ENCODE measurements at places on chromosomes 7 and 10.

DNA sequence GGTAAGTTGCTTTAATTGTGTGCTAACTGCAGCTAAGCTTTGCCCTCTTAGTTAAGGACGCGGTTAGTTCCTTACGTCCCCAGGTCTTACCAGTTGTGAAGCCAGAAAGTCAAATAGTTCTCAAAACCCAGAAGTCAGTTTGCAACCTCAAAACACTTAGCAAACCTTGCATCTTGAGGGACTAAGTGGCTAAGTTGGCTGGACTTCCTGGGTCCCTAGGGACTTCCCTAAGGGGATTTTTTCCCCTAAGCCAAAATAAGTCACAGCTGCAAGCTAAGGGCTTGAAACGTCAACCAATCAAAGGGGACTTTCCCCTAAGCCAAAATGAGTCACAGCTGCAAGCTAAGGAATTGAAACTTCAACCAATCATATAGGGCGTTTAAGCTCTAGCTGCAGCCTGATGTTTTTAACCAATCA is 36.2 kb upstream of the HECW1 start:
- DNase-seq: no peak

GRCh38 chr7:50710441-50711154 is 72.1 kb downstream of the GRB10 start:
- no peak for DNase-seq

DNA sequence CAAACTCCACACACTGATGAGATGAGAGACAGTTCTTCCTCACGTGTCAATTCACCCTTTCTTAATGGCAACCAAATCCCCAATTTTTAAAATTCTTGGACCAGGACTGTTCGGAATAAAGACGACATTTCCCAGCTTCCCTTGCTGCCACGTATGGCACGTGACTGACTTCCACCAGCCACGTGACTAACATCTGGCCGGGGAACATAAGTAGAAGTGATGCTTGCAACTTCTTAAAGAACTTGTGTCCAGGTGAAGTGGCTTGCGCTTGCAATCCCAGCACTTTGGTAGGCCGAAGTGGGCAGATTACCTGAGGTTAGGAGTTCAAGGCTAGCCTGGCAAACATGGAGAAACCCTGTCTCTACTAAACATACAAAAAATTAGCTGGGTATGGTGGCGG is 405.1 kb downstream of the CALN1 start:
- DNase-seq: no peak

DNA sequence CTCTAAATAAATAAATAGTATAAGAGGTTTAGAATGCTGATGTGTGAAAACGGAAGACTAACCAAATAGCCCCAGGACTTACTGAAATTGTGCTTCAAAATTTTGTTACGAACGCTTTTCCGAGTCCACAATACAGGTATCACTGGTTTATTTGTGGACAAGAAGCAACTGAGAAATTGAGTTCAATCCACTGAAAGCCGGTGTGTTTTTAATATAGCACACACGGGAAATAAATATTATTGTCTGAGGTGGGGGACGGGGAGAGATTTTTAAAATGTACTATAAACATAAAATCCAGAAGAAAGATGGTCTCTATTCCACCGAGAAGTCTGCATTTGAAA is 598 bp downstream of the SLC16A12 start:
- DNase-seq: no peak

GRCh38 chr10:73218431-73219191 is 28.4 kb downstream of the DNAJC9 start:
- DNase-seq: no peak

DNA sequence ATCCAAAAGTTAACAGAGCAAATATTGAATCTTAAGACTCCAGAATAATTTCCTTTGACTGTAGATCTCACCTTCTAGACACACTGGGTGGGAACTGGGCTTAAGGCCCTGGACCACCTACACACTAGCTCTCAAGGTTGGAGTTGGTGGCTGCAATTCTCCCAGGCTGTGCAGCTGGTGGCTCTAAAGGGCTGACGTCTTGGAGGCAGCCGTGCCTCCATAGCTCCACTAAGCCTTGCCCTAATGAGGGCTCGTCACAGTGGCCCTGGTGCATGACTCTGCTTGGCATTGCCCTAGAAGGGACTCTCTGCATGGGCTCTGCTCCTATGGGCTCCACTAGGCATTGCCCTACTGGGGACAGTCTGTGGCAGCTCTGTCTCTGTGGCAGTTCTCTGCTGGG is 1005.2 kb downstream of the CCSER2 start:
- no peak for DNase-seq

GRCh38 chr7:4645246-4645645 is 36.8 kb upstream of the FOXK1 start:
- DNase-seq: no peak

DNA sequence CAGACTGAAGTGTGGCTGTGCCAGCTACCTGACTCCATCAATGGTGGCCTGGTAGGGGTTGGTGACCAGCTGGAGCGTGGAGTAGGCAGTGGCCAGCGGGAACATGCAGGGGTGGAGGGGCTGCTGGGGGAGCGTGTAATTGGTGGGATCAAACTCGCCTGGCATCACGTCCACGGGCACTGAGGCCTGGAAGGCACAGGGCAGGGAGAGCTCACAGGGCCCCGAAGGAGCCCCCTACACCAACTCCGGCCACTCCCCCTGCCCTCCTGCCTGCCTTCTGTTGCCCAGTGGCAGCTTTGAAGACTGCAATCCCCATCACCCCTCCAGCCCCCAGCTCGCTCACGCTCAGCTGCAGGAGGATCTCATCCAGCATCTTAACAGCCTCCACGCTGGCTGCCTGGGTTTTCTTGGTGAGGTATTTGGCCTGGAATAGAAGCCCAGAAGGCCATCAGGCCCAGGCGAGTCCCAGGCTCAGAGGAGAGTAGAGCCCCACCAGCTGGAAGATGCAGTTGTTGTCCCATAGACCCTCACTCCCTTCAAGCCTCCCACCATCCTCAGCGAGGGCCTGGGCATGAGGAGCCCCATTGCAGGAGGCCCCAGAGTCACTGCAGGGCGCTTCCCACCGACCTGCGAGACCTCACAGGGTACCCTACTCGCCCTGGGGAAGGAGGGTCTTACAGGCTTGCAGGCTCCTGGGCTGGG is 7.1 kb downstream of the POLD2 start:
- DNase-seq: no peak

- no peak for DNase-seq
Observed at GRCh38 chr10:122290833-122291532, 19.9 kb downstream of the BTBD16 start.

DNA sequence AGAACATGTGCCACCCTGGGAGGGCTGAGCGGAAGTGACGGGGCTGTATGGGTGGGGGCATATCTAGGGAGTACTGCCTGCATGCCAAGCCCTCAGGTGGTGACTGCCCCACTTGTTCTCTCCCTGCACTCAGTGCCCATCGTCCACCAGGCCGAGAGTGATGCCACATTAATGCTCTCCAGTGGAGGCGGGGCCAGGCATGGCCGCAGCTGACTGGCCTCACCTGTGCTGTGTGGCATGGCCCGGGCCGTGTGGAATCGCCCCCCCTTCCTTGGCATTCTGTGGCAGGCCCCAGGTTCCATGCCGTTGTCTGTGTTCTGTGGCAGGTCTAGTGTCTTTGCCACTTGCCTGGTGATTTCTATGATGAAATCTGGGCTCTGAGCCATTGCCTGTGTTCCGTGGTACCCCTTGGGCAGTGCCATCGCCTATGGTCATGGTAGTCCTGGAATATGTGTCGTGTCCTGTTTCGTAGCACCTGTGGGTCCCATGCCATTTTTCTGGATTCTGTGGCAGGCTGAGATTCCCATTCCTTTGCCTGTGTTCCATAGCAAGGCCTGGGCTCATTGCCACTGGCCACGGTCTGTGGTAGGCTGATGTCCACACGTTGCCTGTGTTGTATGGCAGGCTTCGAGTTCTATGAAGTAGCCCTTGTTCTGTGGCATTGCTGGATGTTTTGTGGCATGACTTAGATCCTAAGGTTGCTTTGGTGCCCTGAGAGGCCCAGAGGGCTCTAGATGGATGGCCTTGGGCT is 8.9 kb downstream of the FLNC start:
- no peak for DNase-seq

Measured in GM19239 (cell line).